ENCODE measurements at places on chromosomes 11 and 22. TPM values are rescaled to one million over a fixed set of nuclear protein-coding genes. Genes with fewer than 3 reads are reported as not detected.

- peak; percentile 82 for DNase-seq
Observed at GRCh38 chr11:44627911-44628729, 62.7 kb downstream of the CD82 start.

DNA sequence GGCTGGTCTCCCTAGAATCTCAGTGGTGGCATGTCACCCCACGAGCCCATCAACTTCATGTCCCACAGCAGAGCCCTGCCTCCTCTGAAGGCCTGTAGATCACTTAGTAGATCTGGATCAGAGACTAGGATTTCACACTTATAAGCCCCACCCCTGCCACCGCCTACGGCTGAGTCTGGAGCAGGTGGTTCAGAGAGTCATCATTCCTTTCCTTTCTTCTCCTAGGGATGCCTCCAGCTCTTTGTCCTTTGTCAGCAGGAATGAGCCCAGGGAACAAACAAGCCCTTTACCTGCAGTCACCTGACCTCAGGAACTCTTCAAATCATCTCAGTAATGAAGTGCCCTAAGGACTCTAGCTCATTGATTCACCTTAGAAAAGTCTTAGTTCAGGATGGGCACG, 37.8 kb downstream of the SCGB1A1 start:
- DNase-seq: no peak

GRCh38 chr11:125463590-125464269, 32.3 kb downstream of the FEZ1 start:
- DNase-seq: no peak

DNA sequence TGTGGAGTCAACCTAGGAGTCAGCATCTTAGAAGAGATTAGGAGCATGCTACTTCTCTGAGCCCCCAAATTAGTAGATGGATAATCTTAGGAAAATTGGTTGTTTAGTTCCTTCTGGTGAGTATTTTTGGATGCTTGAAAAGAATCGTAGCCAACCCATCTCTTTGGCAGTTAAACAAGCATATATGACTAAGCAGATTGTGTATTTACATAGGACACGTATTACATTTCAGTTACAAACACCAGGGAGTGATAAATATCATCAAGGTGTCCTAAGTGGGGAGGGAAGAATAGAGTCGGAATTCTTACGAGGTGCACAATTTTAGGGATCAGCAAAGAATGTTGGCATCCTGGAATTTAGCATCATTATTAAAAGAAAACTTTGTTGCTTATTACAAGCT, 13.5 kb downstream of the PLET1 start:
- no peak for DNase-seq

DNA sequence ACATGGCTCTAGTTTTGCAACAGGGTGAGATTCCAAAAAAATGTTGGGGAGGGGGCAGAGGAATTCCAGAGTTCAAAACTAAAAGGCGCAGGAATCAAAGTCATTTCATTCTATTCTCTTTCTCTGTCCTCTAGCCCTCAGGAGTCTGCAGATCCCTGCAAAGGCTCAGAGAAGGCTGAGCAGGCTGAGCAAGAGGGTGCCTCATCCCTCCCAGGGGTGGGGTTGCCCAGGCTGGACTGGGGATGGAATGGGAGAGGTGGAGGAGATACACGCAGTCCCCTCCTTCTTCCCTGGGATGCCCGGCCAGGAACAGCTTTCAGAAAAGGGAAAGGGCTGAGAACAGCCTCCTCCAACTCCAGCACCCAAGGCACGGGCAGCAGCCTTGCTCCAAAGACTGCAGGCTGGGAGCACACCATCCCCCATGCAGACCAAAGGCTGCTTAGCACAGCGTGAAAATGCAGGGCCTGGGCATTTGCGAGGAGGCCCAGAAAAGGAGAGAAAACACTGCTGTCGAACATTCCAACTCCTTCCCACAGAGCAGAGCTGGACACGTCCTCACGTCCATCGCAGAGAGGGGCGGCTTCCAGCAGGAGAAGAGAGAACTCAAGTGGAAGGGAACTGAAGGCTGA, 51.8 kb downstream of the MN1 start:
- DNase-seq: no peak

- no peak for DNase-seq
Observed at GRCh38 chr11:70421123-70421522, 22.8 kb downstream of the CTTN start.

Gene SMC1B
- not detected for total RNA-seq

Gene GRM5
- not detected for total RNA-seq

Gene OR4A16
- not detected for total RNA-seq
